ENCODE measurements at places on chromosomes 7 and 10. TPM values are rescaled to one million over a fixed set of nuclear protein-coding genes. Genes with fewer than 3 reads are reported as not detected.

The SPDYE6 gene
- not detected for total RNA-seq

The IRF5 gene
- 1.4 TPM for total RNA-seq

The CYP2E1 gene
- not detected for total RNA-seq

The PTEN gene
- total RNA-seq: 30.4 TPM

The SPAM1 gene
- not detected for total RNA-seq
